ENCODE measurements at places on chromosomes 2 and 18.

GRCh38 chr2:168216351-168217005, 30.9 kb downstream of the STK39 start:
- DNase-seq, result no peak

DNA sequence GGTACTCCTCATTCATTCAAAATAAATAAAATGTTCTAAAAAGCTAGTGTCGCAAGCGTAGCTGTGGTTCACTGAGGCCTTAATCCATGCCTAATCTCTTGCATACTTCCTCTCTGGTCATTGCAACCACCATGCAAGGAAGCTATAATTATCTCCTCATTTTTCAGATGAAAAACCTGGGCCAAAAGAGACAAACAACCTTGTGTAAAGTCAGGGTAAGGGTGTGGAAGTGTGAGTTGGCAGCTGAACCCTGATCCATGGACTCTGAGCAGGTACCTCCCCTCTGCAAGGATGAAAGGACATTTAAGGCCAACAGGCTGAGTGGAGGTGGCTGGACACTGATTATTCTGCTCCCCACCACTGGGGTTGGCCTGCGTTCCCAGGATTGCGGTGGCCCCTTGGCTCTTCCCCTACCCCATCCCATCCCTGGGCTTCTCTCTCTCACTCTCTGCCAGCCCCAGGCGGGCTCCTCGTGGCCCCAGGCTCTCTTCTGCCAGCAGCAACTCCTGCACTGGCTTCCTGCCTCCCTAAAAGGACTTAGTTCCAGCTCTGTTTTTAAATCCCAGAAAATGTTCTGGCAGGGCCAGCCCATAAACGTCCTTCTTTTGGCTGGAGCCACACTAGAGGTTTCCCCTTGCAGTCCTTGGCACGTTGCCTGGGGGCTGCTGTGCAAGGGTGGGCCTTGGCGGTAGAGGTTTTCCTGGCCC, 72.0 kb upstream of the AFF3 start:
- no peak for DNase-seq

DNA sequence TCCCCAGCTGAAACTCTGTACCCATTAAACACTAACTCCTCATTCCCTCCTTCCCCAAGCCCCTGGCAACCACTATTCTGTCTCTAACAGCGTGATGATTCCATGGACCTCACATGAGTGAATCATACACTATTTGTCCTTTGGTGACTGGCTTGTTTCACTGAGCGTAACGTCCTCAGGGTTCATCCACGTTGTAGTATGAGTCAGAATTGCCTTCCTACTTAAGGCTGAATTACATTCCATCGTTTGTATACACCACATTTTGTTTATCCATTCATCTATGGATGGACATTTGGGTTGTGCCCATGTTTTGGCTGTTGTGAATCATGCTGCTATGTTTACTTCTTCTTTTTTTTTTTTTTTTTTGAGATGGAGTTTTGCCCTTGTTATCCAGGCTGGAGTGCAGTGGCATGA, 19.6 kb upstream of the CABLES1 start:
- no peak for DNase-seq

GRCh38 chr2:162243715-162244114, 470 bp upstream of the FAP start:
- DNase-seq, result no peak

- DNase-seq, result no peak
Measured at GRCh38 chr18:36593001-36593400, 235.8 kb downstream of the TPGS2 start.

- DNase-seq, result no peak
Measured at GRCh38 chr2:134134313-134134706, 119.6 kb upstream of the MGAT5 start.

DNA sequence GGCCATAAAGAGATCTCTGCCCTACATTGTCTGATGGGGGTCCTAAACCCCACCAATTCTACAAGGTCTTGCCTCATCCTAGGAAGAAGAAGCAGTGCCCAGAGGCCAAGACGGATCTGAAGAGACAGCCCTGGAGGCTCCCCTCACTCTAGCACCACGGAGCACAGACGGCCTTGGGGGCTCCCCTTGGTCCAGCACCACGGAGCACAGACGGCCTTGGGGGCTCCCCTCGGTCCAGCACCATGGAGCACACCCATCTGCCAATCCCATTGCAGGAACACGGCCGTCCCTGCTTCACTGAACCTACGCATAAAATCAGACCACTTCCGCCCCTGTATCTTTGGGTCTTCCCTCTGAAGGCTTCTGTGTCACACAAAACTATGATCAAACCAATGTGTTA, 215.1 kb upstream of the SALL3 start:
- DNase-seq, result no peak

DNA sequence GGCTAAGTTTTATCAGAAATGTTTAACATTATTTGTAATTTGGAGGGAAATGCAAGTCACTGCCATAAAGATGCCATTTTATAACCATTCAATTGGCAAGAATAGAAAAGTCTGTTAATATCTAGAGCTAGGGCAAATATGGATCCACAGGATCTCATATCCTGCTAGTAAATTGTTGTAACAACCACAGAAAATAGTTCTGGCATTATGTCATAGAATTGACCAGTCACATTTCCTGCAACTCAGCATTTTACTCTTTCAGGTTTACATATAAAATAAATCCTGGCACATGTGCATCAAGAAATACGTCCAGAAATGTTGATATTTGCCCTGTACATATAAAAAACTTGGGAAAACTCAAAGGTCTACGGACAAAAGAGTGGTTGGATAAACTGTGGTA, 32.9 kb downstream of the OSBPL6 start:
- no peak for DNase-seq

GRCh38 chr18:59428018-59428417, 69.0 kb upstream of the LMAN1 start:
- DNase-seq, result no peak

DNA sequence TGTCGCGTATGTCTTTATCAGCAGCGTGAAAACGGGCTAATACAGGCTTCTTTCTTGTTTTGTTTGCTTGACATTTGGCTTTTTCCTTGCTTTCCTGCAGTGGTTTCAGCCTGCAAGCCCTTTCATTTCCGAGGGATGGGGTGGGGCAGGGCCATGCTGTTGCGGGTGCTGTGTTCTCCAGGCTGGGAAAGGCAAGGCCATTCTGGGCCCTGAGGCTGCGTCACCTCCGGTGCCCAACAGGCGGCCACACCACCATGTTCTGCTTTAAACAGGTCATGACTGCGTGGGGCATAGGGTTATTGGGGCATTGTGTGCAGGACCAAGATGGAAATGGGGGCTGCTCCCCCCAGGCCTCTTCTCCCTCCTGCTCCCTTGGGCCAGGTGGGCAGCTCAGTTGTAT, 38.6 kb upstream of the PLB1 start:
- DNase-seq, result no peak

DNA sequence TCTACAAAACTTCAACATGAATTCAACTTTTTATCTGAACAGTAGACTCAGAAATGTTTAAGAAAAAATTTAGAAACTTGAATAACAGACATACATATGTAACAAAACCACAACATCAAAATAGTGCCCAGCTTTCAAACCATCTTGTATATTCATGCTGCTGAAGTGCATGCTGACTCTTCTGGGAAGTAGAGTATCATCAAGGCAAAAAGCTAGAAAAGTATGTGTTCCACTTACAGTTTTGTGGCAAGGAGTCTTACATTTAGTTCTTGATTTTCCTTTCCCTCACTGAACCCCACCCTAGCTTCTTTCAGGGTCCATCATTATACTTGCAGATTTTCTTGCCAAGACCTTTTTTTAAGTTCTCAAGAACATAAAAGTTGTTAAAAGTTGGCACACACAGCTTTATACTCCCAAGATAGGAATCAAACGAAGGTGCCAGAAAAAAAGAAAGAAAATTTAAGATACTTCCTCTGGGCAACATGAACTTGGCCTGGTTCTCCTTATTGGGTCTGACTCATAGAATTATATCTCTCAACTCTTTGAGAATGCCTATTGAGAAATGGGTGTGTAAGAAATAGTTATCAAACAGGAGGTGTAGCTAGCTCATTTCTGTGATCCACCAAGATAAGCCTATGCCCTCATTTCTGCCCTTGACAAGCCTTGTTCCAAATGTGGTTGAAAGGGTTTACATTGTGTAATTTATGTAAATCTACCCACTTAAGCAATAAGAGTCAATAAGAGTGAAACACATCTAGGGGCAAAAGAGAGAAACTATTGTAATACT, 667.6 kb upstream of the ACVR2A start:
- no peak for DNase-seq

DNA sequence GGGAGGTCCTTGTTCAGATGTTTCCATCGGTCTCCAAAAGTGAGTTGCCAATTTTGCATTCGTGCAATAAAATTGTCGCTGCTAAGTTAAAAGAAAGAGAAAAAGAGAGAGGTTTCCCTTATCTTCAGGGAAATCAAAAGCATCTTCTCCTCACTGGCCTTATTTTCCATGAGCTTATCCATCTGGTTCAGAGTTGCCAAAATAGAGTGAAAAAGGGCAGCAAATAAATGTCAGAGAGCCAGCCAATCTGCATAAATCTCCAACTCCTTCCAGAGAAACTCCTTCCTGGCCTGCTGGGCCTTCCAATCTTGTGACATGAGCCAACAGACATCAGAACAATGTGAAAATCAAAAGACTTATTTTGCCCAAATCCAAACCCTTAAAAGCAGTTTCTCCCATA, 28.4 kb downstream of the PAX3 start:
- DNase-seq, result no peak

- DNase-seq, result no peak
Measured at GRCh38 chr2:30338475-30338874, 107.1 kb downstream of the LBH start.

DNA sequence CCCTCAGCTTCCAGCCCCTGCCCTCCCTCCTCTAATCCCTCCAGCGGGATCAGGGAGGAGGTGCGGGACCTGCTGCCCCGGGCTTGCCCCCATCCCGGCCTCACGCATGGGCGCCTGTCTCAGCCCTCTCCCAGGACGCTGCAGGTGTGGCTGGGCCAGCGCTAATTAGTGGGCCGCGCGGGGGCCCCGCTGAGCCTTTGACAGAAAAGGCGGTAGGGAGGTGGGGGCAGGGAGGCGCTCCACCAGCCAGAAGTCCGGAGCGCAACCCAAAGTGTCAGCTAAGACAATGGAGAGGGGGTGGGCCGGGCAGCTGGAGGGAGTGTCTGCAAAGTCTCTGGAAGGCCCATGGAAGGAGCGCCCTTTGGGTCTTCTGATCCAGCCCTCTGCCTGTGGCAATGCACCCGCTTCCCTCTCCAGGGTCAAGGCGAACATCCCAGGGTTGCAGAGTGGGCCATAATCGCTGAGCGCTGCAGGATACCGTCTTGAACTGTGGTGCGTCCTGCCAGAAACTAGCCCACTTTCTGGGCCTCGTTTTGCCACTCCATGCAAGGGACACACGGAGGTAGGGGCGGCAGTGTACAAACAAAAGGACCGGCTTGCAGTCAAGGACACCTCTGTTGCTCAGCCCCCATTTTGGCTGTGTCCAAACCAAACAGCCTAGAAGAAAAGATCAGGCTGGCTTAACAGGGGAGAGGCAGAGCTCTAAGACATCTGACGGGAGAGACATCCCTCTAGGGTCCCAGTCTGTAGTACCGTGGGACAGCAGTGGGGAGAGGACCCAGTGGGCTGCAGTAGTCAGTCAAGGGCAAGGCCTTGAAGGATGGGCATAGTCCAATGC, 3.5 kb downstream of the ATP6V1B1 start:
- no peak for DNase-seq

DNA sequence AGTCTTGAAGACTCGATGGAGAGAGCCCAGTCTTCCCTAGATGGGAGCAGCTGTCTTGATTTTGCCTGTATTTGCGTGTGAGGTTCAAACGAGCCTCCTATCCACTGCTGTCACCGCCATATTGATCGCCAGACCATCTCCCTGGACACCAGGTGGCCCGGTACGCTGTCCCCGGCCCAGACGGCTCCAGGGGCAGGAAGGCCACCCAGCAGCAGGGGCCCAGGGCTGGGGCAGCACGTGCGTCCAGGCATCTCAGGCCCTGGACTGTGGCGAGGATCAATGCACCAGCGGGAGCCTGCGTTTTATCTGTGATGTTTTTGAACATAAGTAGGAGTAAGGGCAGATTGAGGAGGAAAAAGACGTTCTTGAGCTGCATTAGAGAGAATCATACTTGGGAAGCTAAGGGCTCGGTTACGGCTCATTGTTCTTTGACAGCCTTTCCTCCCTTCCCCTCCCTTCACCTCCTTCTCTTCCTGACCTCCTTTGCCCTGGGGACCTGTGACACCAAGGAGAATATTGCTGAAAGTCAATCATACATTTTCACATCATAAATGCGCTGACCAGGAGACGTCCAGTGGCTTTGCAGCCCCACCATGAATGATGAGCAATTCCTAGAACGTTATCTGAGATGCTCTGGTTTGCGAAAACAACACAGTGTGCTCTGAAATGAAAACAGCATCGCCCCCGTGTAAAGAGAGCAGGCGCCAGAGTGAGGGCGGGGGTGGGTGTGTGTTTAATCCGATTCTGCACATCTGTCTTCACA, 711.2 kb upstream of the SALL3 start:
- no peak for DNase-seq

GRCh38 chr2:69509011-69509749, 71.9 kb upstream of the NFU1 start:
- no peak for DNase-seq

DNA sequence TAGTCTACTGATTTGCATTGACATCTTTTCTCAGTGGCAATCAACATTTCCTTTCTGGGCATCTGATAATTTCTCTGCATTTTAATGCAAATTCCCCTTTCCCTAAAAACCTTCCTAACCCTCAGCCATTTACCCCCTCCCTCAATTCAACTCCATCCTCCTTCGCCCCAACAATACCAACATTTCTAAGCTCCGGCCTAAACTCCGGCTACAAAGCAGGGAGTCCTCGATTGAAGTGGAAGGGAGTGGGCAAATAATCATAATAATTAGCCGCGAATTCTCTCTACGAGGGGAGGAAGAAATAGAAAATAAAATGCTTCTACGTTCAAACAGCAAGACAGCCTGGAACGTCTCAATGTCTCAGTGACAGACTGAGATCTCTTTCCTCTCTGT, 4.6 kb downstream of the BCL11A start:
- DNase-seq, result no peak

GRCh38 chr2:206555721-206556120, 86.6 kb upstream of the FAM237A start:
- DNase-seq, result no peak

GRCh38 chr2:31137211-31138036, 816 bp downstream of the GALNT14 start:
- DNase-seq, result no peak

DNA sequence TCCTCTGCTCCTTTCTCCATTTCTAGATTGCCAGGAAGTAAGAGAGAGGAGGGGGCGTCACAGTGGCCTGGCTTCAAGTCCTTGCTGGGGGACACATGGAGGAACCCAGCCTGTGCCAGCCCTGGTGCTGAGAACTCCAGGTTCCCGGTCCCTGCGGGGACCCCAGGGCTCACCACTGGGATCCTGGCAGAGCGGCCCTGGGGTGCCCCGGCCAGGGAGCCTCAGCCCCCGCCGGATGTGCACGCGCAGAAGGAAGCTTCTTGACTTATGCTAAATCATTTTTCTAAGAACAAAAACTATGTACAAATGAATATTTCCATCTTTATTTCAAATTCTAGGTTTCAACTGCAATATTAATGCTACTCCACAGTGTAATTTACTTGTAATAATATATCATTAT, 82.6 kb upstream of the SP3 start:
- no peak for DNase-seq

GRCh38 chr2:119723784-119724467, 35.8 kb upstream of the PTPN4 start:
- DNase-seq, result peak; percentile 25

- no peak for DNase-seq
Measured at GRCh38 chr2:9112079-9112721, 94.4 kb upstream of the ASAP2 start.

GRCh38 chr18:7281579-7281978, 50.7 kb downstream of the LRRC30 start:
- no peak for DNase-seq

- DNase-seq, result no peak
Measured at GRCh38 chr2:49255409-49255971, 101.2 kb upstream of the FSHR start.
